Calu3 (cell line): ENCODE measurements at places on chromosomes 7 and 10. TPM values are rescaled to one million over a fixed set of nuclear protein-coding genes. Genes with fewer than 3 reads are reported as not detected.

The OPN4 gene
- total RNA-seq: not detected in 2 replicates

- H3K4me3 ChIP-seq: no peak overlapping the region
- H3K27me3 ChIP-seq: no peaks in the 10 kb centered on the region
- H3K4me1 ChIP-seq: peaks cover 27% of the 10 kb centered on the region
- no peaks in the 10 kb centered on the region for H3K36me3 ChIP-seq
These were observed 131.9 kb downstream of the SRPK2 start for GRCh38 chr7:105256761-105257231.

- no peak overlapping the region for H3K27ac ChIP-seq
- no peaks in the 10 kb centered on the region for H3K36me3 ChIP-seq
- DNase-seq: no peak
- H3K4me1 ChIP-seq: no peaks in the 10 kb centered on the region
- peaks cover 55% of the 10 kb centered on the region for H3K27me3 ChIP-seq
- H3K4me3 ChIP-seq: no peak overlapping the region
These were observed 10.1 kb upstream of the MYL7 start for GRCh38 chr7:44150966-44151941.

DNA sequence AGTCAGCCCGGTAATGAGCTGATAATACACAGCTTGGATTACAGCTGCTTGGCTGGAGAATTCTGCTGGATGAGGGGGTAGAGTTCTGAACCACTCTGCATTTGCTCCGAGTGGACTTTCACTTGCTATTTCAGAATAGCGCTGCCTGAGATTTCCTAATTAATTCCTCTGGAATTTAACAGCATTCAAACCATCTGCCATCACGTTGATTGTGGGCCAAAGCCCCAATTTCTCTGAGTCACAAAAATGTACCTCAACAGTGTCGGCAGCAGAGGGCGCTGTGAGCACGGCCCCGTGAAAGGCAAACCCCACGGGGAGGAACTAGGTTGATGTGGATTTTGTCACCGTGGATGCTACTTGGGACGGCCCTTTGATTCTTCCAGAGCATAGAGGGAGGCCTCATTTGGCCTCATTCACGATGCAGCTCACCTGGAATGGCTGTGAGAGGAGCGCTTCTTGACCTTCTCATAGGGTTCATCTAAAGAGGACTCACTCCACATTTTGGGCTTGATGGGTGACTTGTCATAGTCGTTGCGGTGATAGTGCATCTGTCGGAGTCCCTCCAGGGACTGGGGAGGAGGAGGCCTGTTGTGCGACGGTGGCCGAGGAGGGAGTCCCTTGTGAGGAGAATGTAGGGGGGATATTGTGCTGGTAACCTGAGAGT is 73.3 kb downstream of the PRPF18 start:
- H3K27ac ChIP-seq: no peak overlapping the region
- H3K4me1 ChIP-seq: no peaks in the 10 kb centered on the region
- no peak overlapping the region for H3K4me3 ChIP-seq
- H3K36me3 ChIP-seq: peaks cover 6% of the 10 kb centered on the region
- no peaks in the 10 kb centered on the region for H3K27me3 ChIP-seq

DNA sequence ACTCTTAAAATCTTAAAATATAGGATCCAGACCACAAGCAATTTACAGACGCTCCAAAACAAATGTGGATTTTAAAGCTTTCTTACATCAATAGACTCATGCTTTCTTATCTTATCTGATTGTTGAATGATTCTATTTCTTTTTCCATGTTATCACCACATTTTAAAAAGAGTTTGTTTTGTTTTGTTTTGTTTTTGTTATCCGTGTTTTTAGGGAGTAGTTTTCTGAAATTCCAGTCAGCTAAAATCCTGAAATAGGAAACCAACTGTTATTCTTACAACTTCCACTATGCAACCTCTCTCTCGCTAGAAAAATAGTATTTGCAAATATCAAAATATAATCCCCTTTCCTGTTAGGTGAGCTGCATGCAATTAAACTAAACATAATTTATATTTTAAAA is 251.0 kb downstream of the PCDH15 start:
- no peaks in the 10 kb centered on the region for H3K36me3 ChIP-seq
- DNase-seq: no peak
- H3K4me1 ChIP-seq: no peaks in the 10 kb centered on the region
- H3K4me3 ChIP-seq: no peak overlapping the region
- no peak overlapping the region for H3K27ac ChIP-seq
